ENCODE measurements at places on chromosomes 1 and 21.

DNA sequence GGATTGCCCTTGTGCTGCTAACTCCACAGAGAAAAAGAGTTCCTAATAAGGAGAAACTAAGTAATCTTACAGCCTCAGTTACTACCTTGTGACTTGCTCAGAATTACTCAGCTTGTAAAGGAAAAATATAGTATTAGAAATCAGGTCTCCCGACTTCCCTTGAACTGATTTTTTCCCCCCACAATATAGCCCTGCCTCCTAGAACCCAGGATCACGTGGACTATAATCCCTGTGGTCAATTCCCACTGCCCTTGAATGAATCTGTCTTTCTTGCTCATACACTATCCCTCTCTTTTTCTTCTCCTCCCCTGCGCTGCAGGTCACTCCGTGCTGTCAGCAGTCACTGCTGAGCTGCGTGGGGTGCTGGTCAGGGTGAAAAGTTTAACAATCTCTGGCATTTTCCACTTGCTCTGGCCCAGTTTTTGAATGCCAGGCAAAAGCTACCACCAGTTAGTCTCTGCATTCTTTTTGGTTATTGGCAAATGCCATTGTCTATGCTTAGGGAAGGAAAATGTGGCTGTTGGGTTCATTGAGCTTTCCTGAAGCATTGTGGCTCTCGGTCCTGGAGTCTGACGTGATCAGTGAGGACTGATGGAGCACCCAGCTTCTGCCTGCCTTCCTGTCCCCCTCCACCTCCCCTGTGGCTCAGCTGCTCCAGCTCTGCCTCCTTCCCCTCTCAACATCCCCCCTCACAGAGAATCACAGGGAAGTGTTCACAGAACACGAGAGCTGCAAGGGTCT, 1.9 kb upstream of the MYOC start:
- DNase-seq = no peak

DNA sequence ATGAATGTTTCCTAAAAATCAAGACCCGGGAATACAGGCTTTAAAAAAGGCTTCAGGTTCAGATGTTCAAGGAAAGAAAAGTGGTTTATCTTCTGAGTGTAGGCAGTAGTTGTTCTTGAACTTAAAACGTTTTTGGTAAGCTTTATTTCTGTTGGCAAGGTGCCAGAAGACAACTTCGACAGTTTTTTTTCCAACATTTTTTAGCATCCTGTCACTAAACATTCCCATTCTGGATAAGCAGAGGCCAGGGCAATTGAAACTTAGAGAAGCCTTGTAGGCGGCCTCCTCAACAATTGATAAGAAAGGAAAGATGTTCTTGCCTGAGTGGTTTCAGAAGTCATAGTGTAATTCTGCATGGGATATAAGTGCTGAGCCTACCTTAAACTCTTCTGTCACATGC, 66.7 kb downstream of the PATJ start:
- no peak for DNase-seq

GRCh38 chr1:204647114-204647804, 38.3 kb downstream of the LRRN2 start:
- no peak for DNase-seq

DNA sequence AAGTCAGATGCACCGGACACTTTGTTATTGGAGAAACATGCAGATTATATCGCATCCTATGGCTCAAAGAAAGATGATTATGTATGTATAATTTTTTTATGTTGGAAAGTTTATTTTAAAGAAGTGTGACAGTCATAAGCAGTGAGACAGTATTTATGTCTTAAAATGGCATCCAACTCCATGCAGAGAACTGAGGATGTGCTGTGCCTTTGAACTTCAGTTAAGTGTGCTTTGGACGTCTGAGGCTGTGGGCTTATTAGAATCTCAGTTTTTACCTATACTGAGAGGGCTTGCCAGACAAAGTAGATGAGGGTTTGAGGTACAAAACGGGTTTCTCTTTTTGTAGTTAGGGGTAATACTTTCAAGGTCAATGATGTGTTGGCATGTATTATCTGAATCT, 1.5 kb downstream of the RABGGTB start:
- no peak for DNase-seq

DNA sequence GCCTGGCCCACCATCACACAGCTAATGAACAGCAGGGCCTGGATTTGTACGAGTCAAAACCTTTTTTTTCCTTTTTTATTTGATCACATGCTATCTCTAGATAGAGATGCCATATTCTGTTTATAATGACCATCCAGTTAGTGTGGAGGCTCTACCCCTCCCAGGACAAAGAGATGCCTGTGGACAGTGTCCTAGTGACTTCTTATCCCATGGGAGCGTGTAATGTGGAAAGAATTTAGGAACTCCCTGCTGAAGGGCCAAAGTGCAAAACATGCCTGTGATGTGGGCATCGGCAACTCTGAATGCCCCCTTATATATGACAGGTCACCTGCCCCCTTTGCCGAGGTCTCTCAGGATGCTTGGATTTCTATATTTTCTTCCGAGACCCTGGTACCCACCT, 292.2 kb downstream of the RRAGC start:
- DNase-seq = no peak

- no peak for DNase-seq
These were observed 5.2 kb upstream of the ABCB10 start for GRCh38 chr1:229563701-229564100.

GRCh38 chr1:244368279-244368678, 83.4 kb downstream of the ADSS2 start:
- DNase-seq = no peak

- DNase-seq = no peak
These were observed 161.7 kb upstream of the ST6GALNAC5 start for GRCh38 chr1:76705560-76705959.

DNA sequence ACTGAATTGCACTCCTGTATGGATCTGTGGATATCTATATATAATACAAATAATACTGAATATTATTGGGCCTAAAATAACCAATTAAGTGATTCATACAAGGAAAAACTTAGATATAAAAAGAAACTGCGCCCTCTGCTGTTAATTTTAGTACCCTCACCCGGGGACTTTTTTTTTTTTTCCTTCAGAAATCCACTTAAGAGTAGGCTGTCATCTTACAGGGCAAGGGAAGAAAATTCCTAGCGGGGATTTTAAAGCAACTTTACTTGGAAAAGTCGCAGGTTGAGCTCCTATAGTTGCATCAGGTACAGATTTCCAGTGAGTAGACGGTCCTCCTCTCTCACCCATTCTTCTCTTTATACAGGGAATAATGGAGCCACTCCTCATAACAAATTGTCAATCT, 1.3 kb downstream of the NTNG1 start:
- peak; percentile 16 for DNase-seq

DNA sequence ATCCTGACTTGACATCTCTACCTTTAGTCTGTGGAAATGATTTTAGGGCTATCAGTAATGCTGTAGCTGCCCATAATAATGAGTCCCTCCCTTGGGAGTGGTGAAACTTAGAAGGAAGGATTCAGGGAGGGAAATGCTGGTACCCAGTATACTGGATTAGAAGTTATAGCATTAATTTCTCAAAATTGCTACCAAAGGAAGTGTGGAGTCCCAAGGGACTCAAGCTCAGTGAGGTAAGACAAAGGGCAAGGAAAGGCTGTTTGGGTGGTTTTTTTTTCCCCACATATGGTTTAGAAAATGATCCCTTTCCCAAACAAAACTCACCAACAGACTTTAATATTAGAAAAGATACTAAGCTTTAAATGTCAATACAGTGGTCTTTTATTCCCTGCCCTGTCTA, 99.9 kb downstream of the CD247 start:
- no peak for DNase-seq

GRCh38 chr21:37842163-37842919, 73.9 kb downstream of the KCNJ6 start:
- DNase-seq = no peak

GRCh38 chr1:234874291-234875288, 254.0 kb downstream of the TOMM20 start:
- no peak for DNase-seq

DNA sequence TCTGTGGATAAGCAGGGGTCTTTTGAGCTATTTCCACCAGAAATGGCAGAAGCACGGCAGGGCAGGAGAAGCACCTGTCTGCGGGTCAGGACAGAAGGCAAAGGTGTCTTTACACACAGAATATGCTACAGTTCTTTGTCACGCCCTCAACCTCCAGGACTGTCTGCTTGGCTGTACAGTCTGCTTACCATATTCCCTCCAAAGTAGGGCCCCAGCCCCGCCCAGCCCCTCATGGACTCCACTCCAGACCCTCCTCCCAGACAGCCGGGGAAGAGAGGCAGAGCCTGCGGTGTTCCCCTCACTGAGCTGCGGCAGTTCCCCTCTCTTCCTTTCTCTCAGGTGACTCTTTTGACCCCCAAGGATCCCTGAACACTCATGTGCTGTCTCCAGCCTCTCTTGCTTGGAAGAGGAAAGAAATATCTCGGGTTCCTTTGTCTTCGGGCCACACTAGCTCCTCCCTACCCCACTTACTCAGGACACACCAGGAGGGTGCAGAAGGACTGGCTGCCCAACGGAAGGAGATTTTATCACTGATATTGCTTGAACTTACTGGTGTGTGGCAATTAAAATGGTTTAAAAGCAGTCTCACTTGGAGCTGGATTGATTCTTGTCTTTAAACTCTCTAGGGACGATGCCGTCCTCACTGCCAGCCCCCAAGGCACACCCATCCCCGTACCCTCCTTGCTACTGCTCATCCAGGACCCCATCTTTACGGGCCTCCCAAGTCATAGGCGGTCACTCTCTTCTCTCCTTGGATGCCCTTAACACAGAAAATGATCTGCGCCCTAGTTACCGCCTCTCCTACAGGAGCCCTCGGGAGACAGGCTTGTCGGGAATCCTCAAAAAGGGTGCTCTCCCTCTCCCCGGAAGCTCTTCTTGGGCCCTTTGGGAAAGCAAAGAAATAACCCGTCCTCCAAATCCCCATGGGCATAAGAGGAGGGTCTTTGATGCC, 169.7 kb downstream of the TOMM20 start:
- no peak for DNase-seq

DNA sequence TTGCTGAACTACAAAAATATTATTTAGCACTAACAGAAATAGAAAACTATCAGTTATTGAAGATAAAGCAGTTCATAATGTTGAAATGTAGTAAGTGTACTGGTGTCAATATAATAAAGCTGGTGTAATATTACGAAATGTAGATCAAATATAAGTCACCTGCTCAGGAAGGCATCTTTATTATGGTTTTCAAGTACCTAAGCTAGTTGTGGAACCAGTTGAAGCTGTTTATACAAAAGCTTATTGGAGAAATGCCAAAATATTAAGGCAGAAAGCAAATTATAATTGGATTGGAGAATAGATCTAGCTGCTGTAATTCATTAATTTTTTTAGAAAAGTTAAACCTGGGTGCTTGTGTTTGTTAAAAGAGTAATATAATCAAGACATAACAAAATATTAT, 6.2 kb upstream of the MARK1 start:
- DNase-seq = peak; percentile 78

DNA sequence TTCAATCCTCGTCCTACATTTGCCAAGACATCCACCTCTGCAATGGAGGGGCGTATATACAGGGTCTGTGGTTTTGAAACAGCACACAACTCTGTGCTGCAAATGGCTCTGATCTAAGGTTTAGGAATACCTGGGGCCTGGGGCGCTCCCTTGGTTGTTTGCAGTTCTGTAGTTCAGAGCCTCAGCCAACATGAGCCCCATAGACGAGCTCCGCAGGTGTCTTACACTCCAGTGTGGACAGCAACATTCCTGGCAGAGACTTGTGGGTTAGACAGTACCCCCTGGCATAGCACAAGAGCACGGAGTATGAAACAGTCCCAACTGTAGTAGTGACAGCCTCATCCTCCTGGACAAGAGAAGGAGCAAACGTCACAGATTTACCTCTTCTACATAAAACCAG, 120.3 kb upstream of the BARHL2 start:
- DNase-seq = no peak

DNA sequence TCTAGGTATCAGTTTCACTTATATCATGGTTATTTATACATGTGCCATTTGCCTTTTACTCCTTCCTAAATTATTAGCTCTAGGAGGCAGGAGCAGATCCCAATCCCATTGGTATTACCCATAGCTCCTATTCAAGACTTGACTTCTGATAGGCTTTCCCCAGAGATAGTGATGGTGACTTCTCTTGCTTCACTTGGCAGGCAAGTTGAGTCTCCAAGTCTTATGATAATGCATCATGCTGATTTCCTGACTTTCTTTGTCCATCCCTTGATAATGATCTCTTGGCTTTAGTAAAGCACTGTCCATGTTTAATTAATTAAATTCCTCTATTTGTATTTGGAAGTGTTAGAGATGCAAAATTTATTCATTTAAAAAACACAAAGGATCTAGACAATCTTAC, 253.5 kb upstream of the ADAMTS5 start:
- DNase-seq = no peak

DNA sequence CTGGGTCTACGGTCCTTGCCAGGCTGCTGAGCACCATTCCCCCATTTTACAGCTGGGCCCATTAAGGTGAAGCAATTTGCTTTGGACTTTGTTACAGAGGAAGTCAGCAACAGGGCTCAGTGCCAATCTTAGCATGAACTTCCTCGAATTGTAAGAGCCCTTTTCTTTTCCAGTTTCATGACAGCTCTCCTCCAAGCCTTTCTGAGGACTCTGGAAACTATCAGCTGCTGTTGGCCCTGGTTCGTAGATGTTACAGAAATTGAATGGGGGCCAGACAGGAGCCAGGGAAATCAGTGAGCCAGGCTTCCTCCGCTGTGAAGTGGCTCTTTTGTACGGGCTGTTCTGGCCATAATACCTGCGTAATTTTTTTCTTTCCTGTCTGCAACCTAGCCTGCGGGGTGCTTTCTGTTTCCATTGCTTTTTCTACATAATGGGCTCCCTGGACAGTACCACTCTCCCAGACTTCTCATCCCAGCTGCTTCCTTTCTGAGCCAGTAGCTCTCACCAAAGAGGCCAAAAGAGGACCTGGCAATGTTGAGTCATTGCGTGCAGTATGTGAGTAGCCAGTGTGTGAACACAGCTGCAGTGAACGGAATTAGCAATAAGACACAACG, 386.3 kb downstream of the DISC1 start:
- peak; percentile 48 for DNase-seq

GRCh38 chr1:94772230-94772641, 47.9 kb upstream of the SLC44A3 start:
- DNase-seq = no peak

DNA sequence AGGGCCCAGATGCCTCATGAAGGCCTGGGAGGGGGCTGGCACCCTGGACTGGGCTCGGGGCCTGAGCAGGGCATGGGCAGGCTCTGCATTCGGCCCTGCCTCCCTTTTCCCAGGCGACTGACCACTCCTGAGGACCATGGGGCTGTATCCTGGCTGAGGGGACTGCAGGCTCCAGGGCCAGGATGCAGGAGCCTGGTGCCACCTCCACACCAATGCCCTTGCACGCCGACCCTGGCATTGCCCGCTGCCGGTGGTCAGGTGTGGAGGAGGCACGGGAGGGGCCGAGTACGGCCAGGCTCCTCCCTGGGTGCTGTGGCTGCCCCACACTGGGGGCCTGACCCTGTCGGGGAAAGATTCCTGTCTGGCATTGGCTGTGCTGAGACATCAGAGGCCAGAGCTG, 128.9 kb downstream of the SIK1 start:
- DNase-seq = no peak

Measured in NCI-H1436 treated with DMSO at 0.1 percent for 48 hours (cell line).